Dorsolateral prefrontal cortex (tissue), 122 donors: ENCODE measurements at places on chromosomes 12 and 14. TPM values are rescaled to one million over a fixed set of nuclear protein-coding genes. Genes with fewer than 3 reads are reported as not detected.

DNA sequence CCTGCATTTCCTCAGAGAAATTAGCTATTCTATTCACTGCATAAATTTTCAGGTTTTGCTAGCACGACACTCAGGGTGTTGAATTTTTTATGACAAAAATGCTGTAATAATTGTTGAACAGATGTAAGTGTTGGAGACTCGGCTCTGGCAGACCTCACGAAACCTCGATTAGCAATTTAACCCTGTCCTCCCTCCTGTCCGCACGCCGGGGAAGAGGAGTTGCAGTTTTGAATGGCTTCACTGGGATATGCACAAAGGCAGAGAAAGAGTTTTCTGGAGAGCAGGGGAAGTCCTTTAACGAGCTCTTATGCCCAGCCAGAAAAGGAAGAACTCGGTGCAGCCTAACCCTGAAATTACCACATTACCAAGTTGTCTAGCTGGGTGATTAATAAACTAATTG, 661.1 kb downstream of the VRK1 start:
- DNase-seq, result no peak

GRCh38 chr14:92704036-92704804, 44.2 kb downstream of the LGMN start:
- no peak for DNase-seq

DNA sequence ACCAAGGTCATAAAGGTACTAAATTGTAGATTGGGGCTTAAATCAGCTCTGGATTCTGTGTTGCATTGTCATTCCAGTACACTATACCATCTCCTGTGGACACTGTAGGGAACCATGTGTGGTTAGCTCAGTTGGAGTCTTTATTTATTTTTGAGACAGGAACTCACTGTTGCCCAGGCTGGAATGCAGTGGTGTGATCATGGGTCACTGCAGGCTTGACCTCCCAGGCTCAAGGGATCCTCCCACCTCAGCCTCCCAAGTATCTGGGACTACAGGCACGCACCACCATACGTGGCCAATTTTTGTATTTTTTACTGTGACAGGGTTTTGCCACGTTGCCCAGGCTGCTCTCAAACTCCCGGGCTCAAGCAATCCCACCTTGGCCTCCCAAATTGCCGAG, 6.7 kb downstream of the PAPOLA start:
- DNase-seq, result no peak

- DNase-seq, result no peak
These were observed 153.6 kb upstream of the C14orf180 start for GRCh38 chr14:104425763-104426646.

DNA sequence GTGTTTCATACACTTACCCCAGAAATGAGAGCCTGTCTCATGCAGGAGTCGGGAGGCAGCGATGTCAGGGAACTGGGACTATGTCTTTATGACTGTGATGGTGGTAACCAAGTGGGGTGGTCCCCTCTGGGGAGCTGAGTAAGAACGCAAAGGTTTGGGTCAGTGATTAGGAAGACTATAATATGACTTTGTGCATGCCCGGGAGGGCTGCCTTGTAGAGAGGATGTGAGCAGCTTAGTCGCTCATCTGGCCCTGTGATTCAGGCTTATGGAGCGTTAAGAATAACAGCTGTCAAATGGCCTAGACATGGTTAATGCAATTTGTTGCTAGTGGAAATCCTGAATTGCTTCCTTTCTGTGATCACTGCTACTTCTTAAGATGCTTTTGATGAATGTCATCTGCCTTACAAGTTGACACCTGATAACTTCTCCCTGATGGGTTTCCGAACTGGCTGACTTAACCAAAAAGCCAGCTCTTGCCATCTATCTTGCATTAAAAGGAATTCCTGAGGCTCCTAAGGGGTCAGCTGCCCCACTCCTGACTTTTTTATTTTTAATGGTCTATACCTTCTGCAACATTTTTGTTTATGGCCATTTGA, 35.4 kb upstream of the AACS start:
- no peak for DNase-seq

DNA sequence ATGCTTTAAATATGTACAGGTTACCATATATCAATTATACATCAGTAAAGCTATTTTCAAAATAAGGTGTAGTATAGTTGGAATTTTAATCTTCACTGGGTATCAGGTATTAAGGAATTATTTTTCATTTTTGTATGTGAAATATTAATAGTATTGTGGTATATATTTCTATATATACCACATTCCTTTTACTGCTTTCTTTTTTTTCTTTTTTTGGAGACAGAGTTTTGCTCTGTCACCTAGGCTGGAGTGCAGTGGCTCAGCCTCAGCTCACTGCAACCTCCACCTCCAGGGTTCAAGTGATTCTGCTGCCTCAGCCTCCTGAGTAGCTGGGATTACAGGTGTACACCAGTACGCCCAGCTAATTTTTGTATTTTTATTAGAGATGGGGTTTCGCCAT, 36.6 kb downstream of the BICDL1 start:
- no peak for DNase-seq

DNA sequence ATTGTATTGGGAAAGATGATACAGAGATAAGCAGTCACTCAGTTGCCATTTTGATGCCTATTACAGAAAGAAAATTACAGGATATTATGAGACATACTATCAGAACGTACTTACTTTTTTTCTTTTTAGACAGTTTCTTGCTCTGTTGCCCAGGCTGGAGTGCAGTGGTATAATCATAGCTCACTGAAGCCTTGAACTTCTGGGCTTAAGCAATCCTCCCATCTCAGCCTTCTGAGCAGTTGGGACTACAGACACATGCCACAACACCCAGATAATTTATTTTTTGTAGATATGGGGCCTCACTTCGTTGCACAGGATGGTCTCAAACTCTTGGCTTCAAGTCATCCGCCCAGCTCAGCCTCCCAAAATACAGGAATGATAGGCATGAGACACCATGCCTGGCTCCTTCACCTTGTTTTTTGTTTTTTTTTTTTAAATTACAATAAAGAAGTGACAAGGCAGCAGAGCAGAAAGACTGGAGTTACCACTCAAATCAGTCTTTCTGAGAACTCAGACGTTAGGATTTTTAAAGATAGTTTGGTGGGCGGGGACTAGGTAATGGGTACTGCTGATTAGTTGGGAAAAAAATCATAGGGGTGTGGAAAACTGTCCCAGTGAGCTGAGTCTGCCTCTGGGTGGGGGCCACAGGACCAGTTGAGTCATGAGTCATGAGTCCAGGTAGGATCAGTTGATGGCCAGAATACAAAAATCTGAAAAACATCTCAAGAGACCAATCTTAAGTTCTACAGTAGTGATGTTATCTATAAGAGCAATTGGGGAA, 11.5 kb upstream of the CPM start:
- DNase-seq, result no peak

DNA sequence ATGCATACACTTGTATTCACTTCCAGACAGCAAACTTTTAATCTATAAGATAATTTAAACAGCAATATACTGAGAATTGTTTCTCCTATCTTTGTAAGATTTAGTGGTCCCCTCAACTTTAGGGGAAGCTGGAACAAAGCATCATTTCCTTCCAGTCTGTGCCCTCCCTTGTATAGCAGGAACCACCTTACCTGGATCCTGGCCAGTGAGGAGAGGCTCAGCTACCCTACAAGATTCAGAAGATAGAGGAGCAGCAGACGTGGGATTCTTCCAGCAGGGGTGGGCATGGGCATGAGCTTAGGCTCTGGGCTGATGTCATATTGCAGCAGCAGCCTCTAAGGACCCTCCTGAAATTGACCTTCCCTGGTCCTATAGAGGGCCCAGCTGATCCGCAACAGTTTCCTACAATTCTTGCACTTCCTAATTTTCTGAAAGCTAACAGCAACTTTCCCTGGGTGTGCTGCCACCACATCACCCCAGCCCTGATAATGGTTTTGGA, 21.3 kb downstream of the MOK start:
- DNase-seq, result no peak

- DNase-seq, result no peak
These were observed 101.6 kb downstream of the SLC25A47 start for GRCh38 chr14:100424504-100425428.

DNA sequence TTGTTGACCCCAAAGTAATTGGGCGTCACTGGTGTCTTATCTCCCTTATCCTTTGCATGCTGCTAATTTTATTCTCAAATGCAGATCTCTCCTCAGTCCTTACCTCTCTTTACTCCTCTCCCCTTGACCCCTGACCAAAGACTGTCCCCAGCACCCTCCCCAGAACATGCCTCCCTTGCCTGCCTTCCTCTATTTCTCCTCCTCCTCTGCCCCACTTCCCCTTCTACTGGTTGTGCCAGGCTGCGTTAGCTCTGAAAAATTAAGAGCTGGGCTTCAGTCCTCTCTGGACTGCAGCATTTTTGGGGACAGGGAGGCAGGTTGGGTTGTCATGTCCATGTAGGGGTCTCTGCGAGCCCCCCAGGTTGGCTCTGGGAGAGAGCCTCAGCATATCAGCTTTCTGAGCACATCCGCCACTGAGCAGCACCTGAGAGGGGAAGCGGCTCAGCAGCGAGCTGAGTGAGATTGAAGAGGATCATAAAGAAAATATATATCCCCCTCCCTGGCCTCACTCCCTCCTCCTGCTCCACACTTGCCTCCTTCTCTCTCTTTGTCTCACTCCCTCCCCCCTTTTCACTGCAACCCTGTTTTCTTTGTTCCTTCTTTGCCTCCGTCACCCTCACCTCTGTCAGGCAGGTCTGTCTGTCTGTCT, 6.4 kb upstream of the CISTR start:
- DNase-seq, result no peak

GRCh38 chr12:14716848-14717444, 20.5 kb upstream of the GUCY2C start:
- no peak for DNase-seq

- DNase-seq, result no peak
These were observed 136.6 kb upstream of the NEDD1 start for GRCh38 chr12:96770219-96771102.

DNA sequence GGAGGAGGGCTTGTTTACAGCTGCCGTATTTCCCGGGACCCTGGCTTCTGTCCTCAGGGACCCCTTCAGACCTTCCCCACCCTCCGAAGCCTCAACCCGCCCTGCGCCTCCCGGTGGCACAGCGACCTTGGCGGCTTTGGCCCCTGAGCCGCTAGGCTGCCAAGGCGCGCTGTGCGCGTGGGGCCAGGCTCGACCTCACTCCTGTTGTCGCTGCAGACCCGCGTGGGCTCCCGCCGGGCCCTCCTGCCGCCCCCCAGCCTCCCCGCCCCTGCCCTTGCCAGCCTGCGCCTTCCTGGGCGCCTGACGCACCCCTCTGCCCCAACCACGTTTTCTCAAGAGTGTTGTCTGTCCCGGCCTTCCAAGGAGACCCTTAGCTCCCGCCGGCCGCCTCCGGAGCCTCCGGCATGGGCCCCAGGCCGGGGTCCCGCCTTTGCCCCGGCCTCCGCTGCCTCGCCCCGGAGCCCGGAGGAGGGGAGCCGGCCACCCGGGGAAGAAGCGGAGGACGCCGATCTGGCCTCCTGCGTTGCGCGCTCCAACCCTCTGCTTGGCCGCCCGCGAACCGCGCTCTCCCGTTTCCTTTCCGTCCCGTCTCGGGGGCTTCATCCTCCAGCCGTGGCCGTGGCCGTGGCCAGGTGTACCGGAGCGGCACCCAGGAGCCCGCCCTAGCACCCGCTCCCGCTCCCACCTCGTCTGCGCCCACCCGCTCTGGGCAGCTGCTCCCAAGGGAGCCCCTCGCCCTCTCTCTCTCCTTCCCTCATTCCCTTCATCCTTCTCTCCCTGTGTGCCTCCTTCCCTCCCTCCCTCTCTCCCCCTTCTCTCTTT, 19.9 kb downstream of the PPP2R5C start:
- peak; percentile 22 for DNase-seq

DNA sequence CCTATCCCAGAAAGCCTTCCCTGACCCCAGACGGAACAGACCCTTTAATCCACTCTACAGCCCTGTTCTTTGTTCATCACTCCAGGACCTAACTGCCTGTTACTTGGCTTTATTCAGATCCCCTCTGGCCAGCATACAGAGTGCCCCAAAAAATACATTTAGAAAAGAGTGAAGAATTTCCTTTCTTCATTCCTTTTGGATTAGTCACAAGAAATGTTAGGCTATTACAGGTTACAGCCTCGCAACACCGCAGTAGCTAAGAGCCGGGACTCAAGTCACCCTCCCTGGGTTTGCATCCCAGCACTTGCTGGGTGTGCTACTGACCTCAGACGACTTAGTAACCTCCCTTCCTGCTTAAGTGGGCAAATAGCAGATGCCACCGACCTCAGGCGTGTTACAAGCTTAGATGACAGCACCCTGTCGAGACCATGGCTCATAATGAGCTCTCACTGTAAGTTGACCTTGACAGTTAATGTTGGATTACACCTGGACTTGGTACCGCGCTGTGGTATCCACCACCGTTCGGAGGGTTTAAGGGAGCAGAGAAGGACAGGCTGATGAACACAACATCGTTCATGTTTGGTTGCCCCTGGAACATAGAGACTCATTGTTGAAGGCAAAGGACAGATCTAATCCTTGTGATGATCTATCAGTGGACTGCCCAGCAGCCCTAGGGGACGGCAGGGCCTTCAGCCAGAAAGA, 12.9 kb downstream of the GLRX5 start:
- no peak for DNase-seq

RPS6KA5 gene
- total RNA-seq, result 50.7 TPM

SLC6A13 gene
- total RNA-seq, result 8.3 TPM

KRT73 gene
- total RNA-seq, result not detected

CLEC1B gene
- not detected for total RNA-seq

ADAM21 gene
- 1.3 TPM for total RNA-seq

LALBA gene
- total RNA-seq, result not detected

DDX54 gene
- 39.4 TPM for total RNA-seq

CLEC4D gene
- not detected for total RNA-seq
